ENCODE measurements at places on chromosomes 2 and 18.

DNA sequence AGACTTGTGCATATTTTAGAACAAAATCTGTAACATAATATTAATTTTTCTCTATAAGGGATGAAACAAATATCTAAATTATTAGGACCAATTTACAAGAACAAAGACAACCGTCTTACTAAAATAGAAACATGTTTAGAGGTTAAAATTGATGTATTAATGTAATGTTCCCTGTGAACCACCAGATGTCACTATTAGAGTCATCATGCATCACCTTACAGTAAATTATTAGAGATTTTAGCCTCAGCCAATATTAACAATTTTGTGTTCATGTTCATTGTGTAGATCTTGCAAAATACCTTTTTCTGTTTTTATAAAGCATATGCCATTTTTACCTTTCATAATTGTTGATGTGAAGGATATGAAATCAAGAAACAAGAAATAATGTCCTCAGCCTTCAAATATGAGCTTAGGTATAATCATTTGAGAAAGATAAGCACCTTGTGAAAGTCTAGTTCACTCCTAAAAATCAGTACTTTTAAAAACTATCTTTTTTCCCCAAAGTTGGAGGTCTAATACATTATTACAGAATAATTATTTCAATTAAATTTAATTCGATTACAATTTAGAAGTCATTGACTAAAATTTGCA lies 344.3 kb upstream of the KCNH7 start:
- no peak overlapping the region for H3K4me3 ChIP-seq
- H3K4me1 ChIP-seq: no peaks in the 10 kb centered on the region
- H3K27ac ChIP-seq: no peak overlapping the region
- no peak for DNase-seq
- H3K36me3 ChIP-seq: no peaks in the 10 kb centered on the region
- no peaks in the 10 kb centered on the region for H3K27me3 ChIP-seq

DNA sequence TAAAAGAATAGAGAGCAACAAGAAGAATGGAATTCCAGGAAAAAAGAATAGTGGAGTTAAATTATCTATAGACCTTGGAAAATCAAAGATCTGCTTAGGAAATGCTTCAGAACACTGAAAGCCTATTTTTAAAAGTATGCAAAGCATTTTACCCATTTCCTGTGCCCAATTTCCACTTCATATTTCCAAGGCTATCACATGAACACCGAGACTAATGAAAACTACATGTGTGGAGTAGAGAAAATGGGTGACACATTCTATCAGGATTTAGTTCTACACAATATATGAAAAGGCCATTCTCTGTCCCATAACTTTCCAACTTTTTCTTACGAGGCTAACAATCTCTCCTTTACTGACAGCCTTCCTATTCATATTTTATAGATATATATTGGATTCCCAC lies 279.4 kb downstream of the CCDC178 start:
- H3K36me3 ChIP-seq: no peaks in the 10 kb centered on the region
- H3K27me3 ChIP-seq: no peaks in the 10 kb centered on the region
- DNase-seq: no peak
- no peak overlapping the region for H3K4me3 ChIP-seq

- H3K36me3 ChIP-seq: no peaks in the 10 kb centered on the region
- H3K27me3 ChIP-seq: peaks cover 26% of the 10 kb centered on the region
- no peak overlapping the region for H3K4me3 ChIP-seq
Observed at GRCh38 chr2:10897956-10898355, 13.8 kb upstream of the KCNF1 start.

GRCh38 chr2:240591226-240591625 lies 4.7 kb downstream of the CAPN10 start:
- DNase-seq: no peak
- H3K27me3 ChIP-seq: no peaks in the 10 kb centered on the region
- H3K4me1 ChIP-seq: peaks cover 21% of the 10 kb centered on the region
- peaks cover 2% of the 10 kb centered on the region for H3K36me3 ChIP-seq

- H3K4me3 ChIP-seq: no peak overlapping the region
- DNase-seq: no peak
- H3K36me3 ChIP-seq: no peaks in the 10 kb centered on the region
- H3K27ac ChIP-seq: no peak overlapping the region
- H3K4me1 ChIP-seq: no peaks in the 10 kb centered on the region
Observed at GRCh38 chr2:208820014-208820688, 413.6 kb downstream of the PTH2R start.

DNA sequence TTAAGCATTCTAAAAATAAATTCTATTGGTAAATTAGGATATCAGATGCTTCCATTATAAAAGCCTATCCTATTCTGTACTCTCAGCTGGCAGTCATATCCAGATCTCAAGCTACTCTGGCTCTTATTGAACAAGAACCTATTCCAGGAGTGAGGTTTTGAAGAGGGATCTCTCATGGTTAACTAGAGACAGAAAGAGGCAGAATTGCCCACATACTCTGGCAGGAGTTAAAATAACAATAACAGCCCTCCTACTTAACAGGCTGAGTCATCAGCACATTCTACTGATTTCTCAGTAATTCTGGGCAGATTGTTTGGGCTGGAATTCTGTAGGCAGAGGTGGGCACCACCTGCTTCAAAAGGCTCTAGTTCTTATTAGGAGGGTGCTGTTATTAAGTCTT lies 142.0 kb upstream of the UNC80 start:
- H3K4me3 ChIP-seq: no peak overlapping the region
- no peak overlapping the region for H3K27ac ChIP-seq
- no peaks in the 10 kb centered on the region for H3K36me3 ChIP-seq
- DNase-seq: no peak
- H3K27me3 ChIP-seq: no peaks in the 10 kb centered on the region

DNA sequence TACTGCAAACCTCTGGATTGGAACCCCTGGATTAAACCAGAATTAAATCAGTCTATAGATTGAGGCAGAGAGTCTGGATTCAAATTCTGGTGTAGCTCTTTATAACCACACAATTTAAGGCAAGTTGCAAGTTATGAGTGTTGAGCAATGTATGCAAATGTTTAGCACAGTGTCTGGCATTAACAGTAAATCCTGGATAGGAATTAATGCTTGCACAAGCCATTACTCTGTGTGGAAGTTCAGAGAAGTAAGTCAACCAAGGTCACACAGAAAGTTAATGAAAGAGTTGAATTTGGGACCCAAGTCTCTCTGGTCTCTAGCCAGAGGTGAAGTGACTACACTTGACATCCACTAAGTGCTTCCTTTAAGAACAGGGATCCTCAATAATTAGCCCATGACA lies 2.0 kb upstream of the MARCO start:
- DNase-seq: no peak
- no peaks in the 10 kb centered on the region for H3K4me1 ChIP-seq
- H3K27me3 ChIP-seq: no peaks in the 10 kb centered on the region
- no peak overlapping the region for H3K27ac ChIP-seq
- H3K36me3 ChIP-seq: no peaks in the 10 kb centered on the region

GRCh38 chr18:9329471-9329870 lies 5.1 kb upstream of the TWSG1 start:
- H3K27ac ChIP-seq: no peak overlapping the region
- no peak overlapping the region for H3K4me3 ChIP-seq
- H3K4me1 ChIP-seq: peaks cover 6% of the 10 kb centered on the region
- H3K27me3 ChIP-seq: peaks cover 44% of the 10 kb centered on the region

GRCh38 chr18:61847164-61847791 lies 45.5 kb downstream of the RNF152 start:
- no peak overlapping the region for H3K27ac ChIP-seq
- no peaks in the 10 kb centered on the region for H3K36me3 ChIP-seq
- peaks cover 12% of the 10 kb centered on the region for H3K27me3 ChIP-seq
- peaks cover 7% of the 10 kb centered on the region for H3K4me1 ChIP-seq

DNA sequence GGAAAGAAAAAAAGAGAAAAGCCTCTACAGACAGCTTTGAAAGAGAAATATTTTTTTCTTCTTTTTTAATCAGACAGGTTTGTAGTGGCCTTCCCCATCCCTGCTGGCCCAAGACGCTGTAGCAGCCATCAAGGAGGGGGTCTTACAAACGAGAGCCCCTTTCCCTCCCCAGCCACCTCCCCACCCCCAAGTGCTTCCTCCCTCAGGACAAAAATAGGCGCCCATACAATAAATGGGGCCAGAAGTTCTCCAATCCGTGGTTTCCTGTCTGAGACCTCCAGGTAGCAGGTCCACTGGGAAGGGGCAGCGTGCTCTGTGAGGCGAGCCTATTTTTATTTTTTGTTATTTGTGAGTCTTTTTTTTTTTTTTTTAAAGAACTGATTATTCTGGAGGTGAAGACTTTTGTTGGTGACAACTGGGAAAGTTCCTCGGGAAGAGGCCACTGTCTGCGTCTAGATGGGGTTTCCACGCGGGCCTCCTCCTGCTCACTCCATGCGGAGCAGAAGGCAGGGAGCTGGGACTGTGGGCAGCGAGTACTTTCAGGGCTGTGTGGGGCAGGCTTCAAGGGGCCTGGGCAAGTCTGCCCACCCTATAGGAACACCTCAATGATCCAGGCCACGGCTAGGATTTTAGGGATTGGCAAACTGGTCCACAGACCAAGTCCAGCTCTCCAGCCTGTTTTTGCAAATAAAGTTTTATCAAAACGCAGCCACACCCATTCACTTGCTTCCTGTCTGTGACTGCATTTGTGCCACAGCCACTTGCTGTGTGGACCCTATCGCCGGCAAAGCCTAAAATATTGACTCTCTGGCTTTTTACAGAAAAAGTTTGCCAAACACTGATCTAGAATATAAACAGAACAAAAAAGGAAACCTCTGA lies 139.6 kb downstream of the CTIF start:
- H3K4me1 ChIP-seq: no peaks in the 10 kb centered on the region
- no peaks in the 10 kb centered on the region for H3K36me3 ChIP-seq
- H3K27me3 ChIP-seq: peaks cover 2% of the 10 kb centered on the region
- no peak for DNase-seq
- no peak overlapping the region for H3K27ac ChIP-seq
- H3K4me3 ChIP-seq: no peak overlapping the region

GRCh38 chr18:50982802-50983179 lies 15.0 kb downstream of the ELAC1 start:
- H3K36me3 ChIP-seq: peaks cover 16% of the 10 kb centered on the region
- DNase-seq: no peak
- H3K27ac ChIP-seq: no peak overlapping the region
- H3K4me3 ChIP-seq: no peak overlapping the region
- no peaks in the 10 kb centered on the region for H3K27me3 ChIP-seq

DNA sequence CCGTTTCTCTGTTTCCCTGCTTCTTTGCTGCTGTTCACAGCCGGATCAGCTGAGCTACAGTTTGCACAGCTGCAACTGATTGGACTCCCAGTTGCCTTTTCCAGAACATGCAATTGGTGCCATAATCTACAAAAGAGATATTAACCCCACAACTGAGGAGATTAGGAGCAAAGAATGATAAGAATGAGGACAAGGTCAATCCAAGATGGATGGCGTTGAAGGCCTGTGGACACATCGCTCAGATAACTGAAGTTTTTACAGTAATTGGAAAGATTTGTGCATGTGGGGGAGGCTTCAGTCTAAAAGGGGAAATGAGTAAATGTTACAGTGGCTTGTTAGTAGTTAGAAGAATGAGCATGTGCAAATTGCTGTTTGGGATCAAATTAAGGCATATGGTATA lies 263.2 kb downstream of the TGIF1 start:
- peaks cover 17% of the 10 kb centered on the region for H3K27me3 ChIP-seq
- DNase-seq: no peak
- no peak overlapping the region for H3K27ac ChIP-seq
- no peak overlapping the region for H3K4me3 ChIP-seq
- H3K36me3 ChIP-seq: no peaks in the 10 kb centered on the region
- H3K4me1 ChIP-seq: peaks cover 5% of the 10 kb centered on the region

DNA sequence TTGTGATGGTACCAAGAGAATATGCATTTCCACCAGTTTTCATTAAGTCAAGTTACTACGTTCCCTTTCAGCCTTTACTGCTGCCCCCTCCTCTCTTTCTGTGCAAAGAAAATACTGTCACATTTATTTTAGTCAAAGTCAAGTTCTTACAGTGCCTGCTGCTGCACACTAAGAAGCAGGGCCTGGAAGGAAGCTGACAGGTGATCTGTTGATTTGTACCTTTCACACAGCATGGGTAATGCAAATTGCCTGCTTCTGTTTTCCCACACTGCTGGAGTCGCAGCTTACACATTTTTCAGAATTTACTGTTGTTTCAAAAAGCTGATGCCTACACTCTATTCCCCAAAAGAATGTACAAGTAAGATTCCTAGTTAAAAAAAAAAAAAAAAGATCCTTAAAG lies 48.7 kb upstream of the CD226 start:
- peaks cover 17% of the 10 kb centered on the region for H3K4me1 ChIP-seq
- no peak overlapping the region for H3K4me3 ChIP-seq
- H3K27me3 ChIP-seq: no peaks in the 10 kb centered on the region
- peaks cover 43% of the 10 kb centered on the region for H3K36me3 ChIP-seq

GRCh38 chr2:185978634-185979407 lies 240.2 kb downstream of the FSIP2 start:
- H3K27me3 ChIP-seq: no peaks in the 10 kb centered on the region
- H3K4me1 ChIP-seq: no peaks in the 10 kb centered on the region
- H3K4me3 ChIP-seq: no peak overlapping the region
- no peaks in the 10 kb centered on the region for H3K36me3 ChIP-seq

- no peaks in the 10 kb centered on the region for H3K4me1 ChIP-seq
- no peak for DNase-seq
- peaks cover 3% of the 10 kb centered on the region for H3K36me3 ChIP-seq
- H3K27ac ChIP-seq: no peak overlapping the region
- no peak overlapping the region for H3K4me3 ChIP-seq
Observed at GRCh38 chr2:215949991-215950404, 63.4 kb downstream of the MREG start.

DNA sequence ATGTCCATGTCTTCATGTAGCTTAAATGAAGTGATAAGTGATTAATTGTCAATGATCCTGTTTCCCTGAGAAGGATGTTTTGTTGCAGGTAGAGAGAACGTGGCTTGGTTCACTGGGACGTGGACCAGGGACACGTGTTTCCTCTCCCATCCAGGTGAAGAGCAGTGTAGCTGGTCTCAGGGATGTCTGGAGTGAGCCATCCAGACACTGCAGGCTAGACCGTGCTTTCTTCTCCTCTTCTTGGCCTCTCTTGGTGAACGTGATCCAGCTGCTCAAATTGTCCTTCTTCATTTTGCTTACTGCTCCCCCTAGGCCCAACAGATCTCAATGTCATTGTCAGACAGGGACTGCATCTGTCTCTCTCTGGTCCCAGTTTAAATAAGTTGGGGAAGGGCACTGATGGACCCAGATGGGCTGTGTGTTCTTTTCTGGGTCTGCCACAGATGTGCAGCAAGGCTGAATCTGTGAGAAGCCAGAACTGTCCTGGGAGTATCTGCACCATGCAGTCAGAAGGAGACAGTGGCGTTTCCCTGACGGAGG lies 263.8 kb downstream of the CYRIA start:
- H3K4me3 ChIP-seq: no peak overlapping the region
- DNase-seq: no peak
- no peak overlapping the region for H3K27ac ChIP-seq
- no peaks in the 10 kb centered on the region for H3K36me3 ChIP-seq

DNA sequence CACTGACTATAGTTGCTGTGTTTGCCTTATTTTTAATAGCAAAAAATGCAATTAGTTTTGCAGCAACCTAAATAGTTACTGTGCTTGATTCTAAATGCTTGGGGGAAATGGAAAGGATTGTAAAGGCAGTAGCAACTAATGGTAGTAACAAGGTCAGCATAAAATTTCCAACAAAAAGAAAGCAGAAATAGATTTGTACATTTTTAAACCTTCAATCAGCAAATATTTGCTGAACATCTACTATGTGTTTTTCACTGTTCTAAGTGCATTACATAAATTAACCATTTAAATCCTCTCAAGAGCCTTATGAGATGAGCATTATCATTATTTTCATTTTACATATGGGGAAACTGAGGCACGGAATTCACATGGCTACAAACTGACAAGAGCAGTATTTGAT lies 308.0 kb upstream of the UBE2E3 start:
- peaks cover 2% of the 10 kb centered on the region for H3K27me3 ChIP-seq
- no peaks in the 10 kb centered on the region for H3K4me1 ChIP-seq
- DNase-seq: no peak
- H3K27ac ChIP-seq: no peak overlapping the region
- no peaks in the 10 kb centered on the region for H3K36me3 ChIP-seq
- no peak overlapping the region for H3K4me3 ChIP-seq
